ENCODE measurements at places on chromosomes 6 and 20.

- no peak for DNase-seq
Observed at GRCh38 chr20:31544600-31544999, 30.4 kb downstream of the HM13 start.

DNA sequence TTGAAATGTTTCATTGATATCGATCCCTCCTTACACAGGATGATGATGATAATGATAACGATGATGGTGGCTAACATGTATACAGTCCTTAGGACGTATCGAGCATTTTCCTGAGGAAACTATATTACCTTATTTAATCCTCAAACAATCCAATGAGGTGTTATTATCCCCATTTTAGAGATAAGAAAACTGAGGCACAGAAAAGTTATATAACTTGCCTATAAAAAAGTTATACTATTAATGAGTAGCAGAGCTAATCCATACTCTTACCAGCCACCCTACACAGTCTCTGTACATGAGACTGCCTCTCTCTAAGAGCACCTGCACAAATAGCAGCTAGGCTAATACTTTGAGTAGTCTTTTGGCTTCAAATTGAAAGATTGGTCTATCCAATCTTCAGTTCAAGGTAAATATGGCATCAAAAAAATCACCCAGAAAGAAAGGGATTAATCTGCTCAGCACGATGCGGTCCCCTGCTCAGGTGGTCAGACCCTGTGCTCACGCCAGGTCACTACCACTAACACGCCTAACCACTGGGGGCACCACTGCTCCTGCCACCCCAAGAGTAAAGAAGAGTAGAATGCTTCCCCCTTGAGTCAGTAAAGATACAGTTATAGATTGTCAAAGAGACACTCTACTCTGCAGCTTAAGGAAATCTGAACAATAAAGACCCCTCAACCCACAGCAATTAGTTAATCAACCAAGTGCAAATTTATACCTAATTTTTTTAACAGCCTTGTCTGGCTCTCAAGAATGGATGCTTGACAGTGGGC lies 15.0 kb downstream of the GABBR1 start:
- no peak for DNase-seq

- DNase-seq: no peak
Observed at GRCh38 chr20:59429396-59429795, 129.0 kb downstream of the EDN3 start.

GRCh38 chr6:52975580-52975979 lies 19.5 kb downstream of the GSTA4 start:
- DNase-seq: peak; percentile 32

DNA sequence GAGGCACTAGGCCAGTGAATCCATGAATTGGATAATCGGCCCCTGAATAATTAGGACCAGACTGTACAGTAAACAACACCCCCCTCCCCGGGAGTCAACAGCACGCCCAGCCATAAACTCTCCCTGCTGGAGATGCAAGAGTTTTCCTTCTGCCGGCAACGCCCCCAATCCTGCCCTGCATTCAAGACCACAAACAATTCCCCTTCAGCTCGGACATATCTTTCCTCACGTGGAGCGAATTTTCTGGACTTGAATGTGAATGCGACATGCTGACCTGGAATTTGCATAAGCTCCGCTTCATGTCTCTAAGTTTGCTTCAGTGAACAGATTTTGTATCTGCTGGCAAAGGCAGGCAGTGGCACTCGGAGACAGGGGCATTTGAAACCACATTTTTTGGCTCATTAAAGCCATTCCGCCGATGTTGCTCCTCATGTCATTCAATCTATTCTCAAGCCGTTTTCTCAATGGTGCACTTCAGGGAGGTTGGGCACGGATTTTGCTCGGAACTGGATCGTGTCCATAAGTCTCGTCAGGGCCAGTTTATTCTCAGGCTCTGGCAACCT lies 38.0 kb upstream of the GMPR start:
- DNase-seq: no peak

DNA sequence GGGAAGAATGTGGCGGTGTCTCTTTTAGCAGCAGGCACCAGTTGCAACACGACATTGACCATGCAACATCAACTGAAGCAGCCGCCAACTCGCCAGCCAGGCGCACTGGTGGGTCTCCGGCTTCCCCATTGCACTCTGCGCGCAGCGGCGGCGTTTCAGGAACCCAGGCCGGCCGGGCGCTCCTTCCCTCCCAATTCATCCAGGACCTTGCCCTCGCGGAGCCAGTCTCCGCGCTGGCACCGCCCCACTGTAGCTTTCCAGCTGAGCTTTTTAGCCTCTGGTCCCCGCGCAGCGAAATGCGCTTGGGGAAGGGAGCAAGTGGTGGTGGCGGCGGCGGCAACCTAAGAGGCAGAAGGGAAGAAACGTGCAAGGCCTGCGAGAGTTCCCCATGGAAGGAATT lies 297.9 kb upstream of the RIMS1 start:
- DNase-seq: no peak

DNA sequence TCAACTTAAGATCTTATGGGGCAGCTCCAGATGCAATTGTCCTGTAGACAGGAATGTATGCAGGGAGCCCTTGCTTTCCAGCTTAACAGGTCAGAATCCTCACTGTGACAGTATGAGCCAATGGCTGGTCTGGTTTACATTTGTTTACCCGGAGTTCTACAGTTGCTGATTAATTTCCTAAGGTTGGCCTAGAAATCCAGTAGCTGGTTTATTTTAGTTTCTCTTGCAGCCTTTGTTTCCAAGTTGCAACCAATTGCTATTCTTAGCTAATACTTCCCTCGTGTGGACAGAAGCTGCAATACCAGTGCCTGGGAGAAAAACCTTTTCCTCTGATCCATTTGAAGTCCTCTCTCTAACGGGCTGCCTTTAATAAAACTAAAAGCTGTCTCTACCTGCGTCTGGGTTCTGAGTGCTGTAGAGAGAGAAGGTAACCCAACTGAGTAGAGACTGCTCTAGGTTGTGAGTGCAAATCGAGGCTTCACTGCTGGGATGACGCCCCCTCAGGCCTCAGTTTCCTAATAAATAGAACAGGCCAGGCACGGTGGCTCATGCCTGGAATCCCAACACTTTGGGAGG lies 45.9 kb downstream of the ZNF217 start:
- peak; percentile 75 for DNase-seq

- no peak for DNase-seq
Observed at GRCh38 chr20:45507011-45507820, 8.2 kb downstream of the SPINT3 start.

GRCh38 chr6:26441977-26442376 lies 1.7 kb downstream of the BTN3A3 start:
- DNase-seq: no peak

- peak; percentile 45 for DNase-seq
Observed at GRCh38 chr6:64732888-64733287, 974.1 kb downstream of the EYS start.

- no peak for DNase-seq
Observed at GRCh38 chr20:36102809-36103596, 51.5 kb upstream of the EPB41L1 start.

DNA sequence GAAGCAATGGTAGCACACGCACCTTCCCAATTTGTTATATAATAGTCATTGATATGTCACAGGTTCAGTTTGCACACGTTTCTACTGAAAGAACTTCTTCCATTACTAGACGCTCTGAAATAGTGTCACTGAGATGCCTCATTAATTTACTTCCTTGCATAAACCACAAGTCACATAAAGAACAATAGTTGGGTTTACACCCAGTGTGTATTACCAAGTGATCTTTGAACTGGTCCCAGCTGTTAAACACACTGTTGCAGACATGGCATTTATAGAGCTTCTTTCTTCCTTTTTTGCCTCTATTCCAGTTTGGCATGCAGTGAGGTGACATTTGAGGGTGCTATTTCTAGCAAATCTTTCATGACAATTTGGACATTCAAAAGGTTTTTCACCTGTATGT lies 245.3 kb downstream of the EPM2A start:
- no peak for DNase-seq

- peak; percentile 82 for DNase-seq
Observed at GRCh38 chr6:31834367-31835250, 7.1 kb downstream of the HSPA1B start.

- DNase-seq: no peak
Observed at GRCh38 chr6:120681204-120681603, 653.1 kb downstream of the TBC1D32 start.

DNA sequence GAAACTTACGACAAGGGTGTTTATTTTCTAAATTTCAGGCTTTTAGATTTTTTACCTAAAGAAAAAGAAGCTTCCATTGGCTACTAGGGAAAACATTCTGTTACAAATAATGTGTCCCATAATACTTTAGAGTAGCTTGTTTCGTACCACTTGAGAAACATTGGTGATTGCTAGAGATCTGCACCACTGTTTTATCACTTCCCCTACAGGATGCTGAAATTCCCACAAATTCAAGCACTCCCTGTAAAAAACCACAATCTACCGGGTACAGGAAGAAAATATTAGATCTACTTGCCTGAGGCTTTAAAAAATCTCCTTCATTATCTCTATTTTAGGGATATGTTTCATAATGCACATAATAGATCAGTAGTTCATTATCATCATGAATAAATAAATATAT lies 29.9 kb downstream of the SEL1L2 start:
- no peak for DNase-seq

GRCh38 chr6:106199331-106199730 lies 113.2 kb downstream of the PRDM1 start:
- DNase-seq: peak; percentile 24

GRCh38 chr6:159815410-159815809 lies 15.3 kb downstream of the PNLDC1 start:
- no peak for DNase-seq

- DNase-seq: no peak
Observed at GRCh38 chr6:170597278-170597677, 12.8 kb upstream of the PDCD2 start.

- DNase-seq: peak; percentile 97
Observed at GRCh38 chr20:9051508-9051907, 17.4 kb upstream of the PLCB4 start.

GRCh38 chr6:147099974-147100373 lies 104.2 kb upstream of the STXBP5 start:
- peak; percentile 93 for DNase-seq

- peak; percentile 66 for DNase-seq
Observed at GRCh38 chr6:159935633-159936032, 33.2 kb upstream of the IGF2R start.

- peak; percentile 23 for DNase-seq
Observed at GRCh38 chr6:84651583-84651982, 112.8 kb downstream of the TBX18 start.

GRCh38 chr6:136994782-136995181 lies 50.0 kb downstream of the IL20RA start:
- DNase-seq: no peak

Measured in iris pigment epithelial cell (primary cell).